ENCODE measurements at places on chromosomes 16 and 17. TPM values are rescaled to one million over a fixed set of nuclear protein-coding genes. Genes with fewer than 3 reads are reported as not detected.

The UTS2R gene
- total RNA-seq, result 0.97 TPM

The MT4 gene
- total RNA-seq, result not detected

The UTP4 gene
- 42.5 TPM for total RNA-seq

DNA sequence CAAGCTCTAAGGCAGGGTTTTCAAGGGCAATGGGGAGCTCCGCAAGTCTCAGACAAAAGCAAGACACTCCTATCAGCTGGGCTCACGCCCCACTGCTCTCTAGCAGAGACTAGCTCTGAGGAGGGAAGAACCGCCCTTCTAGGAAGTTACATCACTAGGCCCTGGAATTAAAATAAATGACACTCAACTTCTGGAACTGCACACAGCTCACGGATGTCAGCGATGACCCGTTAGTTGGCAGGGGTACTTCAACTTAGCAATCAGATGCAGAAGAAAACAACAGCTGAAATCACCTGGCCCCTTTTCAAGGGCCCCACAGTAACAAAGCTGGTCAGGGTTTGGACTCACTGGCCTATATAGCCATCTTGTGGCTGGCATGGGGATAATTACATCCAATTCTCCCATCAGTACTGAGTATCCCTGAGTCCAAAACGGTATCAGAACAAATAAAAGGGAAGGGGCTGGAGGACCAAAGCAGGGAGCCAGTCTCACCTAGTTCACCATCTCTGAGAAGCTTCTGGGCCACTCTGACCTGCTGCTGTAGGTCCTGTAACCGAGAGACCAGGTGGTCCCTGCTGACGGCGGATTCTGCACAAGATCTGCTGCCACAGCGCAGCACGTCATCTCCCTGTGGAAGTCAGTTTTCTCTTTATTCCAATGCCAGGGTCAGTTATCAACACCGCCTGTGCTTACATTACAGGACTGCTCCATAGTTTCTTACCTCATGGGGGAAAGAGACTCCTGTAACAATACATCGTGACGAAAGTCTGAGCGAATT is 22.2 kb downstream of the SERPINF1 start:
- DNase-seq, result no peak

GRCh38 chr16:83365166-83365565 is 442.6 kb upstream of the HSBP1 start:
- no peak for DNase-seq

GRCh38 chr16:18041864-18042834 is 294.4 kb downstream of the NPIPA8 start:
- no peak for DNase-seq

GRCh38 chr17:13484020-13484419 is 117.7 kb downstream of the HS3ST3A1 start:
- DNase-seq, result no peak

- DNase-seq, result no peak
Observed at GRCh38 chr17:44005527-44006271, 1.3 kb downstream of the NAGS start.

GRCh38 chr17:68560966-68561720 is 40.0 kb downstream of the FAM20A start:
- DNase-seq, result no peak

All from type B pancreatic cell (in vitro differentiated cells).